ENCODE measurements at places on chromosomes 1 and 21. TPM values are rescaled to one million over a fixed set of nuclear protein-coding genes. Genes with fewer than 3 reads are reported as not detected.

DNA sequence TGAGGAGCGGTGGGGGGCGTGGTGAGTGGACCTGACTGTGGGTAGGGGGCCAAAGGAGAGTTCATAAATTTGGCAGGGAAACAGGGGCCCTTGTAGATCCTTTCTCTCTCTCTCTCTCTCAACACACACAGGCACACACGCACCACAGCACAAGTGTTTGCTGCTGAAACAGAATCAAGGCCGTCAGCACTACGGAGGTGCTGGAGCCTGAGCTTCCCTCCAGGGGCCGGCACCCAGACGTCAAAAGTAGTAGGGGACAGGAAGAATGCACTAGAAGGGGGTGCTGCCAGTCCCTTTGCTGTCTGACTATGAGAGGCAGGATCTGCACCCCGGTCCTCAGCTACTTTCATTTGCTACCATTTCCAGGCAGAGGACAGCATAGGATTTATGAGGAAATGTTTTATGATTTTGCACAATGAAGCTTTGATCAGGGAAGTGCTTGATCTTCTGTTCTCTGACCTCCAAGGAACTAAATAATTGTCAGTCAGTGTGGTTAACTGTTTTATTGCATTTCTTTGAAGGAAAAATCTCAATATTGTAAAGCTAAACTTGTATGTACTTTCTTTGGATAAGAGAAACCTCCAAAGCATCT lies 74.3 kb upstream of the FAM3B start:
- no peaks in the 10 kb centered on the region for H3K36me3 ChIP-seq
- DNase-seq = no peak
- H3K27ac ChIP-seq = no peak overlapping the region
- H3K4me1 ChIP-seq = no peaks in the 10 kb centered on the region
- H3K4me3 ChIP-seq = no peak overlapping the region
- no peaks in the 10 kb centered on the region for H3K27me3 ChIP-seq

DNA sequence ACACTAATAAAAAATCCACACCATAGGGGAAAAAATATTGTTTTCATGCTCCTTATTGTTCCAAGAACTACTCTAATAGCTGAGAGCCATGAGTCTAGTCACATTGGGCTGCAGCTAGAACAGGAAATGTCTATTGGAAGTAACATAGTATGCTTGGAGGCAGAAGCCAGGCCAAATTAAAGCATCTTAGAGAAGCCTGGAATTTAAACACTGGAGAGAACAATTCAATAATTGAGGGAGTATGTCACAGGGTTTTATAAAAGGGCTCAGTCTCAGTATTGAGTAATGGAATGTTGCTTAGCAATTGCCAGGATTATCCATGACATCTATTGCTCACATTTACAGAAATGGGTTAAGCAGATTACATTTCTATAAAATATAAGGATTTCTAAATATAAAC lies 471.3 kb downstream of the LMO4 start:
- H3K27ac ChIP-seq = no peak overlapping the region
- DNase-seq = no peak
- no peaks in the 10 kb centered on the region for H3K27me3 ChIP-seq
- no peaks in the 10 kb centered on the region for H3K4me1 ChIP-seq

DNA sequence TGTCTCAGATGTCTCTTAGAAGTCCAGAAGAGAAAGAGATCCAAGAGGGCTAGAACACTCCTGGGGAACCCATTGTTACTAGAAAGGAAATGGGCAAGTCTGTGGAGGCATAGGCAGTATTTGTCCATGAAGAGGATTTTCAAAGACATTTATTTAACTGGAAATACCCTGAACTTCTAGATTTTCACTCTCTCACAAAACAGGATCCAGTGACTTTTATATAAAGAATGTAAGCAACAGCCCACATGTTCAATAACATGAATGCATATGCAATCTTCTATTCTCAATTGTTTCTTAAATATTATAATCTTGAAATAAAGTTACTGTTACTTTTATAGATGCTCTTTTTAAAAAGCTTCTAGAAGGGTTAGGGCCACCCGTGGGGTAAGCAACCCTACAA lies 53.4 kb downstream of the TBX15 start:
- DNase-seq = no peak
- H3K27ac ChIP-seq = no peak overlapping the region
- H3K36me3 ChIP-seq = no peaks in the 10 kb centered on the region
- H3K4me1 ChIP-seq = no peaks in the 10 kb centered on the region

OR6P1 gene
- total RNA-seq = not detected

KPRP gene
- not detected for total RNA-seq

CHI3L2 gene
- total RNA-seq = 1.7 TPM
